ENCODE measurements at places on chromosomes 1 and 21.

- no peak for DNase-seq
Observed at GRCh38 chr1:203075236-203076030, 10.4 kb downstream of the MYOG start.

GRCh38 chr1:62513013-62513412 is 76.2 kb downstream of the USP1 start:
- DNase-seq = no peak

DNA sequence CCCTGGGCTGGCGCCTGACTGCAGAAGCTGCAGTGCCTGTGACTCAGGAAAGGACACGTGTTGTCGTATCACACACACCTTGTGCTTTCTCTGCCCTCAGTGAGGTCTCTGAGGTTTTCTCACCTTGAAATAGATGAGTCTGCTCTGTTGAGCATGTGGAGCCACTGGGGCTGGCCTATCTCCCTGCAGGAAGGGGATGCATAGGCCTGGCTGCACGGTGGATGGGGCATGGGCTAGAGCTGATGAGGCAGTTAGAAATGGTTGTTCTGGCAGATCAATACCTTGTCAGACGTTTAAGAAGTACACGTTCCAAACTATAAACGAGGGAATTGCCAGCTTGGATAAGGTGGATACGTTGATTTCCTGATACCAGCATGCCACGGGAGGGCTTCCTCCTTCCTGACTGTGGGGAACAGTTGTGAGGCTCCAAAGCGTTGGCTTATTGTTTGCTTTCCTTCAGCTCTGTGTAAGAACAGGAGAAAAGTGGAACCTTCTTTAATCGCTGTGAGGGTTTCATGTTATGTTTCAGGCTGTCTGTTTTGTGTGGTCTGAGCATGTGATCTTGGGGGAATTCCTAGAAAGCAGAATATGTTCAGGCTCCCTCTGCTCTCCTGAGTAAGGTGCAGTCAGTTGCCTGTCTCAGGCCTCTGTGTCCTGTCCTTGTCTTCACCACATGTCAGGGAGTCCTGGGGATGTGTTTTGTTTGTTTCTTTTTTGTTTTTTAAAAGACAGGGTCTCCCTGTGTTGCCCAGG is 44.8 kb downstream of the PCNT start:
- no peak for DNase-seq

GRCh38 chr1:25469177-25469576 is 38.5 kb downstream of the MACO1 start:
- no peak for DNase-seq

- no peak for DNase-seq
Observed at GRCh38 chr1:238469146-238469631, 578.5 kb upstream of the ZP4 start.

- DNase-seq = no peak
Observed at GRCh38 chr1:53929246-53929960, 16.1 kb downstream of the IFT25 start.
